ENCODE measurements at places on chromosomes 2 and 18.

GRCh38 chr2:172938713-172939375 lies 136.8 kb upstream of the MAP3K20 start:
- DNase-seq: no peak

DNA sequence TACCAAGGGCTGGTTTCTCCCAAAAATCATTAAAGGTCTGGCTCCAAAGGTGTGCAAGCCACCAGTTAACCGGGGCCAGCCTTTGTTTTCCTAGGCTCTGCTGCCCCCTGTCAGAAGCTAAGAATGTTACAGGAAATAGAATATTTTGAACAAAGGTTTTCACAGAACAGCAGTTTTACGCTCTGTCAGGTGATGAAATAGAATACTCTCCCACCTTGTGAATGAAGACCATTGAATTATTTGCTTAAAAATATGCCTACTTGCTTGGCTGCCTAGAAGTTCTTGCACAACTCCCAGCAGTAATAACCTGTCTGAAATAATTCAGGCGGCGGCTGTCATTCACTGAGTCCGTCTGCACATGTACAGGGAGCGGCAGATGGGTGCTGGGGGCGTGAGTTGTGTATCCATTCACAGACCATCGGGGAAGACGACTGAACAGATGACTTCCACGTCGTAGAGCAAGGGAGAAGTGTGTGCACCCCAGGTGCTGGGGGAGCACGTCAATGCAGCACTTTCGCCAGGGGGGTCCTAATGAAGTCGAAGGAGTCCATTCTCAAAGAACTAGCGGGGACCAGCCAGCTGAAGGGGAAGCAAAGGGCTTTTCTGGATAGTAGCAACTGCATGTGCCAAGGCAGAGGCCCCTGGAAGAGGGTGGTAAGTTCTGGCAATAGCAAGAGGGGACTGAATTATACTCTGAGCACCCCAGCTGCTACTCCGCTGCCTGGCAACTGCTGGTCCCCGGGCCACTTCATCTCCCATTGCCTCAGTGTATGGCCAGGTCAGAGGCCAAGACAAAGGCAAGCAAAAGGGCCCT lies 56.1 kb downstream of the SF3B1 start:
- peak; percentile 71 for DNase-seq

DNA sequence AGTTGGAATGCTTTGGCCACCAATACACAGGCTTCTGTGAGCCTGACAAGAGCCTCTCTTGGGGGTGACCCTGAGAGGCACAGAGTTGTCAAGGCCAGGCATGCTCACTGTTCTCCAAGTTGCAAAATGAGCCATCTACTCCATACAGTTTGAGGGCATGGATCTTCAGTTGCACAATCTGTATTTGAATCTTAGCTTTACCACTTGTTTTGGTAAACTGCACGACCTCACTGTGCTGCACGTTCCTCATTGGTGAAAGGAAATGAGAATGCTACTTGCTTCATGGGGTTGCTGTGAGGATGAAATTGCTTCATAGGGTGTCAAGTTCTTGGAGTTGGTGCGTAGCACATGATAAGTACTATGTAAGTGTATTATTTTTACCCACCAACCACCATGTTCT lies 12.0 kb upstream of the HAAO start:
- DNase-seq: no peak

- DNase-seq: no peak
Measured at GRCh38 chr18:59927246-59927825, 27.5 kb downstream of the PMAIP1 start.

GRCh38 chr2:50039445-50039844 lies 885.1 kb upstream of the FSHR start:
- no peak for DNase-seq

- peak; percentile 80 for DNase-seq
Measured at GRCh38 chr2:101961338-101962191, 30.2 kb upstream of the IL1R2 start.

- DNase-seq: no peak
Measured at GRCh38 chr18:53165770-53166169, 825.8 kb downstream of the DCC start.

DNA sequence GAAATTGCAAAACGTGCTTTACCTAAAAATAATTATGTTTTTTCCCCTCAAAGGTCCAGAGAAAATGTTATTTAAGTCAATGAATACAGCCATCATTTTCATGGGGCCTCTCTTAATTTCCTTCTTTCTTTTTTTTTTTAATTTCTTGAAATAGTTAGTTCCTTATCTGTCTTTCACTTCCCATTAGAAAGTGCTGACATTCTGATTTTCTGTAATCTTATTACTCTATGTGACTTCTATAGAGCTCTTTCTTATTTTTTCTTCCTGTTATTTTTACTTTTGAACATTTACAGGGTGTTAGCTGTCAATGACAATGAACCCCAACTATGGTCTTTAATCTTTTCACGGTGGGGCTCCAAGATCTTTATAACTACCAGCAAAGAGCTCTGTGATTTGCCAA lies 30.0 kb downstream of the CTLA4 start:
- no peak for DNase-seq

DNA sequence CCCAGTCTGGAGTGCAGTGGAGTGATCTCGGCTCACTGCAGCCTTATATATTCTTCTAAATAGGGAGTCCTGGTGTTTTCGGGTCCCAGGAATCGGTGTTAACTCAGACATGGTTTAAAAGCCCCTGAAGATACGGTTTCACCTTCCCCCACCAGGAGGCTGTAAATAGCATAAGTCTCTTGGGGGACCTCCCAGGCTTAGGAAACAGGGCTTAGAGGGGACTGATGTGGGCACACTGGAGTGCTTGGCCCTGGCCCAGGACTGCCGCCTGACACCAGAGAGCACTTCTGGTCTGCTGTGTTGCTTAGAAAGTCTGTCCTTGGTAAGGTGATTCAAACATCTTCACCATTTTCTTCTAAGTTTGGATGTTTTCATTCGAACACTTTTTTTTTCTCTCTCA lies 39.7 kb upstream of the MAP4K4 start:
- DNase-seq: no peak

DNA sequence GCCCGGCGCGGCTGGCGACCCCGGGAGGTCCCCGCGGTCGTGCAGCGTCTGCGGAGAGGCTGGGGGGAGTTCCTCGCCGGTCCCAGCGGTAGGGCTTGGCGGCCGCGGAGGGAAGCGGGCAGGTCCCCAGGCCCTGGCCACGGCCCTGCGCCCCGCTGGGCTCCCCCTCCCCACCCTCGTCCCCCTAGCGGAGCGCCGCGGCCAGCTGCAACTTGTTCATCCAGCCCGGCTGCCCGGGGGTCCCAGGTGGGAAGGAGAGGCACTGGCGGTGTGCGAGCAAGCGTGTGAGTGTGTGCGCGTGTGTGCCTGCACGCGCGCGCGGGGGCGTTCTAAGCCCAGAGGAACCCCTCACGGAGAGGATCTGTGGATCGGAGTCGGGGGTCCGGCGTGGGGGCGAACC lies 1.3 kb downstream of the PTPRM start:
- no peak for DNase-seq

Measured in spinal cord (tissue), 10 donors.